NCI-H1694 treated with DMSO at 0.1 percent for 48 hours (cell line): ENCODE measurements at places on chromosomes 12 and 14.

DNA sequence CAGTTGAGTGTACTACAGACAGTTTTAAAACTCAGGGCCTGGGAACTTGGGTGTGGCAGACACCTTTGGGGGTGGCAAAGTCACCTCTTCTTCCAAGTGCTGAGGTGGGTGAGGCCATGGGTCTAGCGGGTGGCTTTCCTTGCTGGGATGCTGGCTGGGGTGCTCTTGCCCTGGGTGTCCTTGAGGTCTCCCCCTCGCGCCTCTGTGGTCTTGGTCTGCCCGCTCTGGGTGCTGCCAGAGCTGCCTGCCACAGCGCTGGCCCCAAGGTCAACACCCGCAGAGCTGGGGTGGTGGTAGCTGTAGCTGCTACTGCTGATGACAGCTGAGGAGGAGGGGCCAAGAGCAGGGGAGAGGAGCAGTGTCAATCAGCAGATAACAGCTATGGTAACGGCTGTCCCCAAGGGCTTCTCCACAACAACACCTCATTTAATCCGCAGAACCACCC lies 6.8 kb downstream of the KRT74 start:
- DNase-seq, result peak; percentile 26

GRCh38 chr12:70724444-70724843 lies 87.2 kb upstream of the PTPRB start:
- DNase-seq, result no peak

- DNase-seq, result no peak
Measured at GRCh38 chr14:38838049-38838978, 264.7 kb downstream of the SEC23A start.

DNA sequence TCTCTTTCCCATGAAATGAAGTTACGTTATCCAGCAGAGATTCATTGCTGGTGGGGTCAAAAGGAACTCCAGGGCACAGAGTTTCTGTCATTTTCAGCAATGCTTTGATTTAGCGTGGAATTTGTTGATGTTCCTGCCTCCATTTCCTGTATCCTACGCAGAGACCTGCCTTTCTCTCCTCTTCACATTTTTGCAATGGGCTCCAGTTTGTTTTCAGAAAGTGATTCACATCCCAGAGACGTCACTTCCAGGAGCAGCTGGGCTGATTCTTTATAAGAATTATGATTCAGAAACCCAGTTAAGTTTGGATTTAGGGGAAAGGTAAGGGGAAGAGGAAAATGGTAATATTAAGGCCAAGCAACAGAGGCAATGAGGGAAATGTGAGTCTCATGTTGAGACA lies 11.6 kb downstream of the RNASE10 start:
- DNase-seq, result no peak

DNA sequence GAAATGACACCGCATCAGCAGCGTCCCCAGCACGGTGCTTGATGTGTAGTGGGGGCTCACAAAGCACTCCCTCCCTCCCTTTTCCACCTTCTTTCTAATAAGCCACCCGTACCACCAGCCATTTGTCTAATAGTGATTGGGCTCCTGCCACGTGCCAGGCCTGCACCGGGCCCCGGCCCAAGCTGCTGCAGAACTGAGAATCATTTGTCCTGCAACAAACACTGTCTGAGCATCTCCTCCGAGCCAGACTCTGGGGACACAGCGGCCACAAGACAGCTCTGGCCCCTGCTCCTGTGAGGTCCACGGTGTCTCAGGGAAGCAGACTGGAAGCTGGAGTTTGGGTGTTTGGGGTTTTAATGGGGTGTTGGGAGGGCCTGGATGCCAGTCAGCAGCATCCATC lies 43.9 kb downstream of the MVK start:
- no peak for DNase-seq

- peak; percentile 96 for DNase-seq
Measured at GRCh38 chr14:73227812-73228781, 9.2 kb upstream of the PAPLN start.

DNA sequence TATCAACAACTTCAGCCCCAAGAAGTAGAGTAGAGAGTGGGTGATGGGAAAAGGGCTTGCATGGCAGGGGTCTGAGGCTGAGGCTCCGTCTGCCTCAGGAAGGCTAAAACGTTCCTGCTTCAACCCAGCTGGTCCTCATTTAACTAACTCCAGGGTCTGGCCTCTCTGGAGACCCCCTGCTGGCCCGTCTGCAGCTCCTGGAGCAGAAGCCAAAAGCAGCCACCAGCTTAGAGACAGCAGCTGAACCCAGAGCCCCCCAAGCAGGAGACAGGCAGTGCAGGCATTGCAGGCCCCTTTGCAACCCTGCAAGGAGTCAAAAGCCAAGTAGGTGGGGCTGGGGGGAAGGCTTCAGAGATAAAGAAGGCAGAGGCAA lies 25.1 kb upstream of the LTBP2 start:
- DNase-seq, result peak; percentile 34

DNA sequence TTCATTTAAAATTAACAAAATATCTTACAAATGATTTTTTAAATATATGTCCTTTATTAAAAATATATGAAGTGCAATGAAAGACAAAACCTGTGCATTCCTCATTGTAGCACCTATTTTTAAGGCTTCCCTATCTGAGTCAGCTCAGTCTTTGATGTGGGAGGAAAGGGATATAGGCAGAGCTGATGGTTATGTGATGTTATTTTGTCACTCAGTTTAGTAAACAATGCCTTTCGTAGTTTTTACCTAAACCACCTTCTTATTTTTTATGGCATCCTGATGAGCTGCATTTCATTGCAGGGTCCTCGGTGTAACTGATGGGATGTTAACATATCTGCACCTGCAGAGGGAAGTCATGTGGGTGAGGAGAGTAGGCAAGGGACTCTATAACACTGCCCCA lies 58.9 kb upstream of the FRMD6 start:
- no peak for DNase-seq

DNA sequence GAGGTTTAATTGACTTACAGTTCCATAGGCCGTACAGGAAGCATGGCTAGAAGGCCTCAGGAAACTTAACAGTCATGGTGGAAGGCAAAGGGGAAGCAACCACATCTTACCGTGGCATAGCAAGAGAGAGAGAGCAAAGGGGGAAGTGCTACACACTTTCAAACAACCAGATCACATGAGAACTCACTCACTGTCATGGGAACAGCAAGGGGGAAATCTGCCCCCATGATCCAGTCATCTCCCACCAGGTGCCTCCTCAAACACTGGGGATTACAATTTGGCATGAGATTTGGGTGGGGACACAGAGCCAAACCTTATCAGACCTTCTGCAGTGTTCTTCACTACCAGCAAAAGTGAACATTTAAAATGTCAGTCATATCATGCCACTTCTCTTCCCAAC lies 58.9 kb downstream of the USP15 start:
- no peak for DNase-seq

DNA sequence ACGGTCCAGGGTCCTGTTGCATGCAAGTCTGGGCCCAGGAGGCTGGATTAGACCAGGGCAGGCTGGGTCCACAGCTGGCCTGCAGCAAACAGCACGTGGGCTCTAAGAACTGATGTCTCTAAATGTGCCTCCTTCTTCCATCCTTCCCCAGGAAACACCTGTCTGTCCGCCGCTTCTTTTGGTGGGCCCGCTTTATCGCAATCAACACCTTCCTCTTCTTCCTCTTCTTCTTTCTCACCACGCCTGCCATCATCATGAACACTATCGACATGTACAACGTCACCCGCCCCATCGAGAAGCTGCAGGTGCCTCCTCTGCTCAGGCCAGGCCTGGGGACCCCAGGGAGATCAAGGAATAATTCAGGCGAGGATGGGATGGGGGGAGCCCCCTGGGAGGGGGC lies 28.3 kb downstream of the NGB start:
- no peak for DNase-seq

DNA sequence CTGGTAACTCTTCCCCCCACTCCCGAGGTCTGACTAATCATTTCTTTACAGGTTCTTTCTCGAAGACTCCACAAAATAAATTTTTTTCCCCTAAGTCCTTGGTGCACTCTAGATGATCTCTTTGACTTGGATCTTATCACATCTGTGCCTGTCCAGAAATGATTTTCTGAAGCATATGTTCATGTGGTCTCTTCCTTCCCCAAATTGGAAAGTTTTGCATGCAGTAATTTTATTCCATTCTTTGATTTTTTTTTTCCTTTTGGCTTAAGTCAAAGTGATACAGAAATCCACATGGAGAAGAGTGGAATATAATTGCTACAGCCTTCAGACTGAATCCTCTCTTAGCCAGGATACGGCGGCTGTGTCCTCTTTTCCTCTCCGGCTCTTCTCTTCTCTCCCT lies 213.3 kb downstream of the BMP4 start:
- DNase-seq, result no peak

DNA sequence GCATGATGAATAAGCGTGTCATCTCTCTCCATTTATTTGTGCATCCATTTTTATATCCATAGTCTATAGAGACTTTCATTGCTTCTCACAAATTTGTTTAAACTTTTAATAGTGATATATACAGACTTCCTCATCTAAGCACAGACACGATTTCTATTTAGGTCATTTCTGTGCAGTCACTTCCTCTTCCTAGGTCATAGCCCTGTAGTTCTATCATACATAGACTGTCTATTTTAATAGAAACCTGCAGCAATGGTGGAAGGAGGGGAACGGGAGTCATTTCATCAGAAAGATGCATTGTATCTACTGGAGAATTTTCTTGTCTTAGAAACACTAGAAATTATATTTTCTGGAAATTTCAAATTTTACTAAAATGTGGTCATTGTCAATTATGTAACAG lies 133.4 kb upstream of the FGD4 start:
- no peak for DNase-seq

DNA sequence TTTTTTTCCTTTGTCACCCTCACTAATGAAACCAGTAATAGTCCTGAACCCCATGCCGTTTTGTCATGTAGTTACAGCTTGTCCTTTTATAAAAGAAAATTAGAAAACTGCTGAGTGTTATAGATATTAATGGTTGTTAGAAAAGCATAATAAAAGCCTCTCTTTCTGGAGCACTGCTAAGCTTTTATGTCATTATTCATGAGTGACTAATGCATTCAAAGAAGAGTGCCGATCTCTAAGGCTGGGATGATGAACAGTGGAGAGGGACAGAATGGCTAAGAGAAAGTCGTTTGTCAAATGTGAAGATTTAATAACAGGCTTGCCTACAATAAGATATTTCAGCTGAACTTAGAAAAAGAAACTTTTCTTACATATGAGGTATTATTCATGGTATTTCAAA lies 121.6 kb downstream of the MGAT4C start:
- DNase-seq, result no peak

DNA sequence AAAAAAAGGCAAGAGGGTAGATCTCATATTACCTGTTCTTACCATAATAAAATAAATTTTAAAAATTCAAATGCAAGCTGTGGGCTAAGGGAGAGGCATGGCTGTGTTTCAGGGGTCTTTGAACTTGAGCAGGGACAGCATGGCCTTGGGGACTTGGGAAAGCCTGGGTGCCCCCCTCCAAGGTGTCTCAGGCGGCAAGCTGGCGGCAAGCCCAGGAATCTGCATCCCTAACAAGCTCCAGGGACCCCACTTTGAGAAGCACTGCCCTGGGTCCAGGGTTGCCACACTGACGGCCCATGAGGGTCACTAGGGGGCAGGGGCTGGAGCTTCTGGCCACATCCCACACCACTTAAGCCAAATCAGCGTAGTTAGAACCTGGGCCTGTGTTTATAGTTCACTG lies 193.8 kb downstream of the SLC15A4 start:
- no peak for DNase-seq

DNA sequence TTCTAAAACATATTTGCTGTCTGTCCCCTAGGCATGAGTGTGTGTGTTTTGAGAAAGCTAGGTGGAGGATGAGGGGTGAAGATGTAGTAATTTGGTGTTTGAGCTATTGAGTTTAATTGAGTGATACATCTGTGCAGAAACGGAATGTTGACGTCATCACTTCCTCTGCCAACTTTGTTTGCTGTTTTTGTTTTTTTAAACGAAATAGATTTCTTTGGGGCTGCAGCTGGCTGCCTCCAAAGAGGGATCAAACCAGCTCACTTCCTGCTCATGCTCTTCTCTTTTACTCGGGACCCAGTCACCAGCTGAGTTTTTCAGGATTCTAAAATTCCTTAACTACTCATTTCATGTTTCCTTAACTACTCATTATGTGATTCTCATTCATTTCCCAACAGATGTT lies 19.5 kb upstream of the CRACR2A start:
- peak; percentile 20 for DNase-seq

- DNase-seq, result no peak
Measured at GRCh38 chr12:40727774-40728483, 35.7 kb downstream of the CNTN1 start.

- no peak for DNase-seq
Measured at GRCh38 chr12:132302466-132303358, 26.7 kb downstream of the GALNT9 start.

DNA sequence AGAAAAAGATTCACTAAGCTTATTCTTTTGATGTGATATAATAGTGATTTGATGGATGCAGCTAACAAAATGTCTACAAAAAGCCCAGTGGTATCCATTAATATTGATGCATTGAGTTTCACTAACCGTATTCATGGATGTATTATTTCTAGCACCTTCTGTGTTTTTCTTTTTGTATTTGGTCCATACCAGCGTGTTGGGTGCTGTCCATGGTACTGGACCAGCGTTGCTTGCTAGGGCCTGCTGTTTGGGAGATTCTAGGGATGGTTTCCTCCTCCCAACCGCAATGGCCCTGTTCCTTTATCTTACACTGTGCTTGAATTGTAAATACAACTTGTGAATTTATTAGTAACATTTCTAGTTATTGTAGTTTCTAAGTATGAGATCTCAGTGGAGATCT lies 31.7 kb downstream of the ANO4 start:
- DNase-seq, result no peak

DNA sequence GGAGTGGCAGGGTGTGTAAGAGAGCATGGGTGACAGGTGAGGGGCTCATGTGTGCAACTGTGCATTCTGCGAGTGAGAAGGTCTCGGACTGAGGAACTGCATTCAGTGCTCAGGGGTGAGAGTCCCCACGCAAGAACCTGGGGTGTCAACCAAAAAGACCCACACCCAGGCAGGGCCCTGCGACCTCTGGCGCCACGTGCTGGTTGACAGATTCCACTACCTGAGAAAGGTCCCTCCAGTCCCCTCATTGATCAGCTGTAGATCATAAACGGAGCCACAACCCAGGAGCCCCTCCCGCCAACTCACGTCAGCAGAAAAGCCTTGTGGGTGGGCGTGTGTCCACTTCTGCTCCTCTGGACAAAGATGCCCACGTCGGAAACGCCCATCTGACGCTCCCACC lies 98.7 kb downstream of the ASCL4 start:
- no peak for DNase-seq
